ENCODE measurements at places on chromosomes 13 and 19.

GRCh38 chr19:30688696-30689095 lies 316.5 kb downstream of the ZNF536 start:
- DNase-seq, result no peak

DNA sequence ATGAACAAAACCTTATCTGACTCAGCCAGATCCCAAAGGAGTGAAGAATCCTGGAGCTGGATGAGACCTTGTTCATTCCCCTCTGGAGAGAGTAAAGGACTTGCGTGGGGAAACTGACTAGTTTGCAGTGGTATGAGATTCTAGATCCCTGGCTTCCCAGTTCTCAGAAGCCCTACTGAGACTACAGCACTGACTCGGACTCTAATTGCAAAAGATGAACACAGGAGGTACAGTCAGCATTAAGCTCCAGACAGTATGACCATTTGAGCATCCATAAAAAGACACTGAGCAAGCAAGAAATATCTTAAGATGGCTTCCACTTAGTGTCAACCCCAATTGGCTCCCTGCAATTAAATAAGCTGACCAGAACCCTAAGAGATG lies 6.8 kb downstream of the ZC3H4 start:
- no peak for DNase-seq

GRCh38 chr13:109846185-109846584 lies 59.8 kb upstream of the IRS2 start:
- no peak for DNase-seq

DNA sequence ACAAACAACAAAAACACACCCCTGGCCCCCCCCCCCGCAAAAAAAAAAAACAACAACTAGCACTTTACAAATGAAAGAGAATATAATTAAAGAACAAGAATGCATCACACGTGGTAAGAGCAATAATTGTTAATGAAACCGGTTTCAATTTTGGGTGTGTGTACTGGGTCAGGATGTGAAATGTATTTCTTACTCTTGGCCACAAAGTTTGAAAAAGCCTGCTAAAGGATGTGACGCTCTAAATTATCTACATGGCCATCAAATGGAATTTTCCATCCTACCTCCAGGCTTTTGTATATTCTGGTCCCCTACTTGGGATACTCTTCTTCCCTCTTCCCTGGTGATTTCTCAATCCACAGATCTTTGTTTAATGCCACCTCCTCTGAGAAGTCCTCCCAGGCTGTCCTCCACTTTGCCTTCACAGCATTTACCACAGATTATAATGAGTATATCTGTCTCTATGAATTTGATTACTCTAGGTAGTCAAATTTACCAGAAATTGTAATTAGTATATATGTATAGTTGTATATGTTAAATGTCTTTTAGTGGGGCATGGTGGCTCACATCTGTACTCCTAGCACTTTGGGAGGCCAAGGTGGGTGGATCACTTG lies 2.1 kb downstream of the SARS2 start:
- no peak for DNase-seq

GRCh38 chr19:2547721-2548120 lies 71.8 kb downstream of the GADD45B start:
- DNase-seq, result no peak

GRCh38 chr13:113002206-113002912 lies 33.3 kb downstream of the MCF2L start:
- DNase-seq, result no peak

DNA sequence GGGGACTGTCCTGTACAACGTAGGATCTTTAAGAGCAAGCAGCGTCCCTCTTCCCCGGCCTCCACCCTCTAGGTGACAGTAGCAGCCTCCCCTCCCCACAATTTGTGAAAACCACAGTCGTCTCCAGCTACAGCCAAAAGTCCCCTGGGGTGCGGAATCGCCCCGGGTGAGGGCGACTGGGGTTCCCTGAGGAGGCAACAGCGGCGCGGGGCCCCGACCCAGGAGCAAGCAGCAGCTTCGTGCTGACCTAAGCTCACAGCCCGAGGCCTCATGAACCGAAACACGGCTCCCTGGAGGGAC lies 322 bp downstream of the ZNF558 start:
- DNase-seq, result no peak

DNA sequence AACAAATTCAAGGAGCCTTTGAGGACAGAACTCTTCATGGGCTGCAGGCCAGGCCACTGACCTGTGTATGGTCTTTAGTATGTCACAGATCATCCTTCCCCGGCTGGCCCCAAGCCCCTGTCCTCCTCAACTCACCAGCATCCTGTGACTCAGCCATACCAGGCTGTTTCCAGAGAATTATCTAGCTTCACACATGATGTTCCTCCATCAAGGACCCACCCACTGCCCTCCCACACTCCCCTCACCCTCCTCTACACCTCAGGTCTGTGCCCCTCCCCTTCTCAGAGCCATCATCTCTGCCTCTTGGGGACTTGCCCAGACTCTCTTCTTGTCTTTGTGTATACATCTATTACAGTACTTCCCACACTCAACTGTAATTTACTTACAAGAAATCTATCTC lies 14.7 kb downstream of the DCT start:
- no peak for DNase-seq

- DNase-seq, result no peak
Measured at GRCh38 chr13:27006519-27007161, 165.0 kb downstream of the USP12 start.

- DNase-seq, result no peak
Measured at GRCh38 chr13:51035978-51036377, 75.1 kb downstream of the C13orf42 start.

GRCh38 chr13:48043789-48044503 lies 6.4 kb downstream of the NUDT15 start:
- no peak for DNase-seq

- no peak for DNase-seq
Measured at GRCh38 chr19:45471931-45472562, 4.3 kb downstream of the FOSB start.

- no peak for DNase-seq
Measured at GRCh38 chr13:110215606-110216005, 91.4 kb downstream of the COL4A1 start.

DNA sequence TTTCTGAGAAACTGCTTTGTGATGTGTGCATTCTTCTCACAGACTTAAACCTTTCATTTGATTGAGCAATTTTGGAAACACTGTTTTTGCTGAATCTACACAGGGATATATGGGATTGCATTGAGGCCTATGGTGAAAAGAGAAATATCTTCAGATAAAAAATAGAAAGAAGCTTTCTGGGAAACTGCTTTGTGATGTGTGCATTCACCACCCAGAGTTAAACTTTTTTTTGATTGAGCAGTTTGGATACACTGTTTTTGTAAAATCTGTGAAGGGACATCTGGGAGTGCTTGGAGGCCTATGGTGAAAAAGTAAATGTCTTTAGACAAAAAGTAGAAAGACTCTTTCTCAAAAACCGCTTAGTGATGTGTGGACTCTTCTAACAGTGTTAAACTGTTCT lies 1683.8 kb downstream of the UQCRFS1 start:
- no peak for DNase-seq

- no peak for DNase-seq
Measured at GRCh38 chr19:47417746-47418691, 1.3 kb downstream of the MEIS3 start.

DNA sequence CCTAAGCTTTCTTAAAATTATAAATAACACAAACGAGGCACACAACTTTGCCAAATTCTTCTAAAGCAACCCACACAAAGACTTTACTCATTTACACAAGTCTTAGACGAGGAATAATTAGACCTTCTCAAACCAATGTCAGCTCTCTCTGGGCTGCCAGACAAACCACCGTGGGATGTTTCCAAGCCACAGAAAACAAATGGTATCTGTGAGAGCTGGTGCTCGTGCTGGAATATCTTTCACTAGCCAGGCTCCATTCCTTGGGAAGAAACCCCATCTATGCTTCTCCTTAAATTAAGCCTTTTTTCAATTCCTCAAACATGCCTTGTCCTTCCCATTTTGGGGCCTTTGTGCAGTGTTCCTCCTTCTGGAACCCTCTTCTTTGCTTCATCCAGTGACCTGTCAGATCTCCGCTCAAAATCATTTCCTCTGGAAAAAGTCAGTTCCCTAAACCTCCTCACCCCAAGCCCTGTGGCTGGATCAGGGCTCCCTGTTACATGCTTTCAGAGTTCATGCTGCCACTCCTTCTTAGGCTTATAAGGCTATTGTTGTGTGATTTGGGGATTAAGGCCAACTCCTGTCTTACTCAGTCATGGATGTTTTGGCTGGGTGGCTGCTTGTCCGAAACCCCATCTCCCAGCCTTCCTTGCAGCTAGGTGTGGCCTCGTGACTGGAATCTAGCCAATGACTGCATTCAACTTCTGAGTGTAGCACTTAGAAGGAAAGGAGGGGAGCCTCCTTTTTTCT lies 64.2 kb upstream of the GTF2F2 start:
- DNase-seq, result no peak

GRCh38 chr19:34475975-34476594 lies 5.5 kb upstream of the WTIP start:
- no peak for DNase-seq

DNA sequence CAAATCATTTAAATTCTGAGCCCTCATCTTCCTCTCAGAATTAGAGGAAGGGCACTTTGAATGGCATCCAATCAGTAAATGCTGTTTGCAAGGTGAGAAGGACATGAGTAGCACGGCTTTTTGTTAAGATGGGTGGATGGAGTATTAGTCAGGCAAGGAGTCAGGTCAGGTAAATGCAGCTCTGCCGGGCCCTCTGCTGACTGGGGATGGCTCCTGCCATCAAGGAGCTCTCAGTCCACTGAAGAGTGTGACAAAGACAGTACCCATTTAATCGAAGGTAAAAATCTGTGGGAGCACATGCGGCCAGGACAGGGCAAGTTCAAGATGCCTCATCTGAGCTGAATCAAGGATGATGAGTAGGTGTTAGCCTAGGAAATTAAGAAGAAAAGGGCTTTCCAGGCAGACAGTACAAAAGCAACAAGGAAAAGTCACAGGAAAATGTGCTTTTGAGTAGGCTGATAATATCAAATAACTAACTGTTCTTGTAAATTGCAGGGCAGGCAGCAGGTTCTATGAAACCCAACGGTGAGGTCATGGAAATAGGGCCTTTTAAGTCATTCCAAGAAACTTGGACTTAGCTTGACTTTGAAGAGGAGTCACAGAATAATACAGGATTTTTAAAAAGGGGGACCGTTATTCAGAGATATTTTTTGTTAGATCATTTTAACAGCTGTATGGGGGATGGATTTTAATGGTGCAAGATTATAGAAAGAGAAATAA lies 670.5 kb upstream of the ARGLU1 start:
- no peak for DNase-seq

DNA sequence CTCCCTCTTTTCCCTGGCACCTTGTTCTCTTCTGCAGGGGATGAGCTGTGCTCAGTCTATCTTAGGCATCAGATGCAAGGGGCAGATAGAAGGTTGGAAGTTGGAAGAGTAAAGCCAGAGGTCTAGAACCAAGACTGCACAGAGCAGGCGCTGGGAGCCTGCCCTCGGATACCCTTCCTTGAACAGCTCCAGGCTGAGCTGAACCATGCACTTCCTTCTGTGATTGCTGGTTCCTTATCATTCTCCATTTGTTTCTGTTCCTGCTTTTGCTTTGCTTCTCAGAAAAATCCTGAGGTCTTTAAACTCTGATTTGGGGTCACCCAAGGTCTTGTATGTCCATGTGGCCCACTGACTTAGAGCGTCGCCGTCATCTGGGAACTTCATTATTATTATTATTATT lies 36.3 kb downstream of the ARHGEF18 start:
- no peak for DNase-seq

DNA sequence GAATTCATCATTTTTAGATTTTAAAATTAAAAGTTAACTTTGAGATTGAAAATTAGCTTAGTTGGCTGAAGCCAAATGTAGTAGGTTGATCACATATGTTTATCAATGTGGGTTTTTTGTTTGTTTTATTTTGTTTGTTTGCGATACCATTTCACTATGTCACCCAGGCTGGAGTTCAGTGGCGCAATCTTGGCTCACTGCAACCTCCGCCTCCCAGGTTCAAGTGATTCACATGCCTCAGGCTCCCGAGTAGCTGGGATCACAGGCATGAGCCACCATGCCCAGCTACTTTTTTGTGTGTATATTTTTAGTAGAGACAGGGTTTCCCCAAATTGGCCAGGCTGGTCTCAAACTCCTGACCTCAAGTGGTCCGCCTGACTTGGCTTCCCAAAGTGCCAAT lies 665.7 kb upstream of the SLC10A2 start:
- DNase-seq, result no peak

- no peak for DNase-seq
Measured at GRCh38 chr13:20942938-20943559, 40.5 kb upstream of the XPO4 start.

GRCh38 chr13:99043831-99044231 lies 66.0 kb upstream of the DOCK9 start:
- DNase-seq, result no peak

DNA sequence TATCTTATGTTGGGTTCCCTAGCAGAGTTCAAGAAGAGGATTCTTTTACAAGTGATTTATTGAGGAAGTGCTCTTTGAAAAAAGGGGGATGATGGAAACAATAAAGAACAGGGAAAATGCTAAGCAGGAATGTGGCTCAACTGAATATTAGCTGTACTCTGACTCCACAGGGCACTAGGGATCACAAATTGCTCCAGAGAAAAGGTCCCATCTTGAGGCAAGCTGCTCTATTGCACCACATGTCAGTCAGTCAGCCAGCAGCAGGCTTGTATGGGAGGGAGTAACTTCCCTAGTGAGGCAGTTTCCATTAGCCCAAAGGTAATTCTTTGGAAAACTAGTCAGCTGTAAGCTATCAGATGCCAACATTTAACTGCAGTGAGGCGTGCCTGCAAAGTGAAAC lies 73.3 kb upstream of the FNDC3A start:
- DNase-seq, result no peak

DNA sequence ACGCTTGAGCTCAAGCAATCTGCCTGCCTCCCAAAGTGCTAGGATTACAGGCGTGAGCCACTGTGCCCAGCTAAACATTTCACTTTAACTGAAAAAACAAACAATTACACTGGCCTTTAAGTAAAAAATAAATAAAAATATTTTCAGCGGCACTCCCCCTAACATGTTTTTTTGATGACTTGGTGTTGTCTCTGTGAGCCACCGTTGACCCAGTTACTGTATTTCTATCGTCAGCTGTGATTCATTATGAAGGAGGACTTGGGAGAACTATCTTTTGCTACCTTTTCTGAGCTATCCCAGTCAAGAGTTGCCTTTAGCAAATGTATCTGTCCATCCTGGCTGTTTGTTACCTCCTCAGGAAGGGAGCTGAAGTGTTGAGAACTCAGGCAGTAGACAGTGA lies 18.5 kb upstream of the C19orf33 start:
- no peak for DNase-seq

DNA sequence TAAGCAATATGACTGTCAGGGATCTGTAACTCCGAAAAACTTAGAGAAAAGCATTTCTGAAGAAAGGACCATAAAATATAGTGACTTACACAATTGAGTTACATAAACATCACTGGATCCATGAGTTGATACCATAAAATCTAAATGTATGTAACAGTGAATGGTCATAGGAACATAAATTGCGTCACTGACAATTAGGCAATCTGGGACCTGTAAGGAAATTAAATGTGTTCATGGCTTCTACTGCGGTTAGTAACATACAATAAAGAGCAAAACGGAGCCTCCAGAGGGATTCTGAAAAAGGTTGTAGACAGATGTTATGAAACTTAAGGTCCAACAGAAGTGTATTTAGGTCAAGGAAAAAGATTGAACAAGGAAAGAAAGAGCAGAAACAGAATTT lies 27.1 kb downstream of the POU4F1 start:
- no peak for DNase-seq
